ENCODE measurements at places on chromosomes 3 and 15.

DNA sequence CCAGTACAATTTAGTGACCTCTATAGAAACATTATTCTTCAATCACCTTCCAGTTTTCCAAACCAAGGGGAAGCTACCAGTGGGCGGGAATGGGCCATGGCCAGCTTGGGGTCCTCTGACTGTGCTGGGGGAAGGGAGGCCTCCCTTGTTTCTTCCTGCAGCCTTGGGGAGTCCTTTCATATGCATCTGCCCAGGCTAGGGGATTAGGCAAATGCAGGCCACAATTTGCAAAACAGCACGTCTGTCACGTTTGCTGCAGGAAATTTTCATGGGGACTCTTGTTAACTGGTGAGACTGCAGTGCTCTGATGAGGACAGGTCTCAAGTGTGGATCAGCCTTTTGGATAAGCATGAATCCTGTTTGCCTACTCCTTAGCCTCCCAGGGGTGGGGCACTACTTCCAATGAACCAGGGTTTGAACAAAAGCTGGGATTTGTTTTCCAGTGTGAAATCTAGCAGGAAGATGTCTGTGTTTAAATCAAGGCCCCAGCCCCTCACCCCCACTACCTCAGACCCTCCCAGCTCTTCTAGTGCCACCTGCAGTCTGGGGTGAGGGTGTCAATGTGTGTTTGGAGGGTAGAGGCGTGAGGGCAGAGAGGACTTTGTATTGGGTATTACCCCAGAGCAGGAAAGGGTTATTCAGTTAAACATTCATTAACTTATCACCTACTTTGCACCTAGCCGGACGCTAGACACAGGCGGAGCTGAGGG is 219.9 kb downstream of the OPA1 start:
- no peak for DNase-seq

DNA sequence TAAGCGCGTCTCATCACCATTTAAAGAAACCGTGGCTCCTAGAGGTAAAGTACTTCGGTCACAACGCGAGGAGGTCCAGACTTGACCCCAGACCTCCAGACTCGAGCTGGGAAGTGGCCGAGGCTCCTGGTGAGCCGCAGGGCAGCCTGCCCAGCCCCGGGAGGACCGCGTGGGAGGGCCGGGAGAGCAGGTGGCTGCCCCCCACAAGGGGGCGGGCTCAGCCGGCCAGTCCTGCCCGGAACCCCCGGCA is at the start of gene SLC27A2:
Gene SLC27A2 (plus strand): TSS at position 228 of the 250 bp plus-strand sequence. CDS start 232 bp downstream, outside the sequence.
- no peak for DNase-seq

GRCh38 chr3:96986241-96986640 is 171.8 kb downstream of the EPHA6 start:
- DNase-seq, result no peak

- DNase-seq, result no peak
Observed at GRCh38 chr15:28094732-28095521, 4.2 kb downstream of the OCA2 start.

DNA sequence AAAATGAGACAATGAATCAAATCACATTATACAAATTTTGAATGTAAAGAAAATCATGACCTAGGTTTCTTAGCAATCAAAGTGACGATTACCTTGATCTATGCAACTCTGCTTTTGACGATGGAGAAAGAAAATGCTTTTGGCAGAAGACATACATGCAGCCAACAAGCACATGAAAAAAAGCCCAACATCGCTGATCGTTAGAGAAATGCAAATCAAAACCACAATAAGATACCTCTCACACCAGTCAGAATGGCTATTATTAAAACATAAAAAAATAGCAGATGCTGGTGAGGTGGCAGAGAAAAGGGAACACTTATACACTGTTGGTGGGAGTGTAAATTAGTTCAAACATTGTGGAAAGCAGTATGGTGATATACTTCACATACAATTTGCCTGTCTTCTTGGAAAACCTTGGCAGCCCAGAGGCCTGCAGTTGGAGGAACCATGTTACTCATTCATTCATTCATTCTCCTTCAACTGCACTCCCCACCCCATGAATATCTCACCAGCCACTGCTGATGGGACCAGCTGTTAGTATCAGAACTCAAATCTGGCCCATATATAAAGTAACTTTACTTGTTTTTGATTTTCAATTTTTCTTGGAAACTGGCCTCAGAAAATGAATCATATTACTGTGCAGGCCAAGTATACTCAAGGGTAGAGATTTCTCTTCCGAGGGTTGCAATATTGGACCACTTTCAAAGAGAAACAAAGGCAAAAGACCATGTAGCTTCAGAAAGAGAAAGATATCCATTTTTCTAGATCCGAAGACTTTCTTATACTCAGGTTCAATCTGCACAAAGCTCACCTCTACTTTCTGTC is 358.6 kb upstream of the ARHGEF26 start:
- DNase-seq, result no peak

DNA sequence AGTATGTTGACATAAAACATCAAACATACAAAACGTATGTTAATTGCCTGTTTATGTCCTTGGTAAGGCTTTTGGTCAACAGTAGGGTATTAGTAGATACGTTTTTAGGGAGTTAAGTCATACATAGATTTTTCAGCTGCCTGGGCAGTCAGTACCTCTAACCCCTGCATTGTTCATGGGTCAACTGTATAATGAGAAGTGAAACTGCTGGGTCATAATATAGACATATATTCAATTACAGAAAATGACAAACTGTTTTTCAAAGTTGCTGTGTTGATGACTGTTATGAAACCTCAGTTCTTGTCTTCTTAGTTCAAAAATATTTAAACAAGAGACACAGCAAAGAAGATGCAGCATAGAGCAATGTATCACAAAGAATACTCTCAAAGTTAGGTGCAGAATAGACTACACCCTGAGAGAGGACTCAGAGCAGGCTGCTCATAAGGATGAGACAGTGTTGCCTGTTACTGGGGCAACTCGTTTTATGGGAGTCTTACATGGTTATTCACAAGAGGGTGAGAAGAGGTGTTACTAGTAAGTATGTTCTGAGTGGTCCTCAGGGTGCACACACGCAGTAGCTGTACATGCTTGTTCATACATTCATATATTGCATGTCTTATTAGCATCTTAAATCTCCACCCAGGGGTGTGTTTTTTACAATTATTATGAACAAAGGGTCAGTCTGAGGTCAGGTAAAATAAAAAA is 53.1 kb upstream of the ADAMTS17 start:
- DNase-seq, result no peak

DNA sequence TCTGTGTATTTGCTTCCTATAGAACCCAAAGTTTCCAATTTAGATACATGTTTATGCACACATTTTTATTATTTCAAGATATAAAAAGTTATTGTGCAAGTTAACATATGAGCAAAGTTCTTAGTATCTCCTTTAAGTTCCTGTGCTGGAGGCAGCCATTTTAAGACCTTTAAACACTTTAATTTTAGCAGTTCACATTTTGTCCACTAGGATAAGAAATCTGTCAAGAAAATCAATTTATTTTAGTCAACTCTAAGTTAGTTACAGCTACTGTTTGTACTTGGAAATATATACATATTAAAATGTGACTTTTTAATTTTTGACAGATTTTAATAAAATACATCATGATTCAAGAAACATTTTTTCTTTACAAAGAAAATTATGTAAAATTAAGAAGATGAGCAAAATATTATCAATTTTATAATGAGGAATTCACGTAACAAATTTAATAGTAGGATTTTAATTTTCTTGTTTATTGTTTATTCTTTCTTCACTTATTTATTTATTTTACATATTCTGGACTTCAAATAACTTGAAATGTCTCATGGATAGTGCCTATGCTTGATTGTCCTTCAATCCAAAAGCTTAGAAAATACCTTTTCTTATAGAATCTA is 402.6 kb upstream of the GBE1 start:
- DNase-seq, result no peak

DNA sequence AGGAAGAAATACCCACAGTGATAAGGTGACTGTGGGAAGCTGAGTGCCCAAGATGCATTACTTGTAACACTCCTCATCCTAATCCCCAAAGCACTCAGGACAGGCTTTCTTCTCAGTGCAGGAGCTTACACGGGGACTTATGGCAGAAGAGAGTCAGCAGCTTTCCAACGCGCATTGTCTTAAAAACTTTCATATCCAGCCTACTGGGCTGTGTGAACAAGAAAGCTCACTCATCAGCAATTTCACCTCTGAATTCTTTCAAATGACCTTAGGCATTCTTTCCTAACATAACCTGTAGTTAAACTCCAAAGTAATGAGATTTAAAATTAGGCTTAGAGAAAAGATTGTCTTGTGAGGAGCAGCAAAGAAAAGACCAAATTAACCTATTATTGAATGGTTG is 132.3 kb downstream of the KCNAB1 start:
- DNase-seq, result no peak

- DNase-seq, result peak; percentile 19
Observed at GRCh38 chr3:43699864-43700263, 9.1 kb downstream of the ABHD5 start.

- DNase-seq, result no peak
Observed at GRCh38 chr3:89467898-89468363, 360.5 kb downstream of the EPHA3 start.

- DNase-seq, result no peak
Observed at GRCh38 chr3:14680716-14681115, 5.8 kb downstream of the C3orf20 start.

DNA sequence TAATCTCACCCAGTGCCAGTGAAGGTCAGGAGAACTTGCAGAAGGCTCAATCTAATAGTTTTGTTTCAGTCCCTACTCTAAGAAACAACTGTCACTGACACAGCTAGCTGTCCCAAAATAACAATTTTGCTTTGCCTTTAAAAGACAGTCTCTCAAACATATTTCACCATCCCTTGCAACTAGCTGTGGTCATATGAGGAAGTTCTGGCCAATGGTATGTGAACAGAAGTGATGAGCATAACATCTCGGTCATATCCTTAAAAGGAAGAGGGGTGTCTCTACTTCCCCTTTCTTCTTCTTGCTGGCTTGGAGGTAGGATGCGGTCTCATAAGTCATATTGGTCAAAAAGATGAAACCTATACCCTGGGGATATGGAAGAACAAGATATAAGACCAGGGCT is 198.1 kb downstream of the NEK10 start:
- no peak for DNase-seq

DNA sequence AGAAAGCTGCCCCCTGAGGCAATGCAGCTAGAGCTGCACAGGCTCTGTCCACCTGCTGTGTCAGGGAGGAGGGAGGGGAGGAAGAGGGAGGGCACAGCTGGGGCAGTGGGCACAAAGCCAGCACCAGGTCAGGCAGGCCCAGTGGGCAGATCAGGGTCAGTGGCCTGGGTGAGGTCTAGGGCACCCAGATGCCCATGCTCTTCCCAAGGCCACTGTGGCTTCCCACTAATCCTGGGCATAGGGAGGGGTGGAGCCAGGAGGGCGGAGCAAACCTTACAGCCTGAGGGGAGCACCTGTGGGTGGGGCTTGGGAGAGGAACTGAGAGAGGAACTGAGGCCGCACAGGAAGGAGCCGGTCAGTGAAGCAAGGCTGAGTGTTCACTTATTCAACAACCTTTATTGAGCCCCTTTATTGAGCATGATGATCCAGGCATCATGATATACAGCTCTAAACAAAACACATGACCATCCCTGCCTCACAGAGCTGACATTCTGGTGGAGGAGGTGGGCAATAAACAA is 55.0 kb downstream of the RHCG start:
- DNase-seq, result peak; percentile 88

DNA sequence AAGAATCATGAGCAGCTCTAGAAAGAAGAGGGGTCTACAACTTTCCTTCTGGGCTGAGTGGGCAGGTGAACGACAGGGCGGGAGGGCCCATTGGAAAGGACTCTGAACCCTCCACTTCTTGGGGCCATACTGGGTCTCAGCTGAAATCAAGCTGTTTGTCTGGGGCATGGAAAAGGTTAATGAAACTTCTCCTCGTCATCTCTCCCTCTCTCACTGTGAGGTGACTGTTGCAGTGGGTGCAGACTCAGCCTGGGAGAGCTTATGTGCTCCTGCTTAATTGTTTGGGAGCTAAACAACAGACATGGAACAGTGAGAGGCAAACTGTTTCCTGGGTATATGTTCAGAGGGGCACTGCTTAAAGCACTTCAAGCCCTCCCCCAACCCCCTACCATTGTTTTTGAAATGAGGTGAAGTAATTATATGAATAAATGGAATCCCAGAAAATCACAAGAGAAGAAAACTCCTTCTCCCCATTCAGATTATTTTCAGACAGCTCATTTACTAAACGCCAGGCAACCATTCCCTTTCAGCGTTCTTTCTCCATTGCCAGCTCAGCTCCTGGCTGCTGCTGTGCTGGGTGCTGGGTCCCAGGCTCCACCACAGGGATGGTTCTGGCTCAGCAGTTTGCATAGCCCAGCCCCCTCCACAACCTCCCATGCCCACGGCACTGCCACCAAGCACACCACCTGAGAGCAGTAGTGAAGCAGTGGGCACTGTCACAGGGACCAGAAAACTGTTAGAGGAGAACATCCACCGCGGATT is 444.9 kb upstream of the TBL1XR1 start:
- no peak for DNase-seq

GRCh38 chr3:111859061-111859973 is at the start of gene PHLDB2:
TSS of gene PHLDB2 (plus strand) at chr3:111859265. CDS start at chr3:111884078, 24,813 bp downstream.
- DNase-seq, result peak; percentile 37

DNA sequence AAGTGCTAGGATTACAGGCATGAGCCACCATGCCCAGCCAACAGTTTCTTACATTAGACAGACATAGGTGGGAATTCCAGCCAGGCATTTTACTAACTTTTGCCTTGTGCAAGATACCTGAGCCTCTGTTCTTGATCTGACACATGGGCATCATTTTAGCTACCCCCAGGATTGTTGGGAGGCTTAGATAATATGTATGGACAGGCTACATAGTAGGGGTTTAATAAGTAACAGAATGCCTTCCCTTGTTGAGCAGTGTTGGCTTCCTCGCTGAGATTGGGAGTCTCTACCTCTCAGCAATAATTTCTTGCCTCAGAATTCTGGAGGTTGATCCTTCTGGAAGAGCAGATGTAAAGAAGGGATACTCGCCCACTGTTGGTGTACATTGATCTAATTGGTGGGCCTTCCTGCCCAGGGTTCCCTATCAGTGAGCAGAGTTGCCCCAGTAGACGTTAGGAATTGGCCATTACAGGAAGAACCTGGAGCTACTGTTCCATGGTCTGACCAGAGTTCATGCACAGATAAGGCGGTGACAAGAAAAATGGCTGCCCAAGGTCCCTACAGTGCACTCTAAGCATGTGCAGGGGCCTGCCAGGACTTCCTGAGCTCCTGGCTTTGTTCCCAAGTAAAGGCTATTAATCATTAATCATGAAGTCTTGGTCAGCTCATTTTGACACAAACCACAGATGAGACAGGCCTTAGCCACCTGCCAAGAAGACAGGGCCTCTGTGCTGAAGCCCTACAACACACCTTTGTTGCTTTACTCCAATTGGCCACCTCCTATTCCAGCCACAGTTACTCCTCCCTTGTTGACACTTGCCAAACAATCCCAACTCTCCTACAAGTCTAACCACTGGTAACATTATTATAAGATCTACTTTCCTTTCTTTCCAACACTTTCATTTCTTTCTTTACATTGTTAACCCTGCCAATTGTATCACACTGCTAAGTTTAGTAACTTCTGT is 5.0 kb upstream of the IL17RE start:
- no peak for DNase-seq

- DNase-seq, result no peak
Observed at GRCh38 chr3:110708156-110708555, 363.5 kb upstream of the NECTIN3 start.

DNA sequence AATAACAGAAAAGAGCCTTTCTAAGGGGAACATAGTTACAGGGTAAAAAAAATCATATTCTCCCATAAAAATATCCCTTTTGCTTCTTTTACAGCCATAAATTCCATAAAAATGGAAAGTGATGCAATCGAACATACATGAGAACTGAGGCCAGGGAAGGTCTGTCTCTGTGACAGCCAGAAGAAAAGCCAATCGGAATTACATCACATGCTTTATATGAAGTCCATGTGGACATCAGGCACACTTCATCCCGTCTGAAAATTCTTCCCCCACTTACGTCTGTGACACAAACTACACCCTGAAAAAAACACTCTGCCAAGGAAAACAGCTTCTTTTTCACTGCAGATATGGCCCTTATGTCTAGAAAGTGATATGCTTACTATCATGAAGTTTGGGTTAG is 323.5 kb downstream of the ERC2 start:
- no peak for DNase-seq

All from GM12892 (cell line).